NCI-H2081 treated with DMSO at 0.1 percent for 48 hours (cell line): ENCODE measurements at places on chromosomes 3 and 15.

- no peak for DNase-seq
These were observed 18.2 kb downstream of the EIF3J start for GRCh38 chr15:44554934-44555723.

- DNase-seq = no peak
These were observed 167.6 kb downstream of the ABHD5 start for GRCh38 chr3:43858294-43858701.

- DNase-seq = no peak
These were observed 35.6 kb upstream of the CCK start for GRCh38 chr3:42301446-42302175.

GRCh38 chr15:98580572-98580971 lies 67.8 kb upstream of the IGF1R start:
- DNase-seq = no peak

DNA sequence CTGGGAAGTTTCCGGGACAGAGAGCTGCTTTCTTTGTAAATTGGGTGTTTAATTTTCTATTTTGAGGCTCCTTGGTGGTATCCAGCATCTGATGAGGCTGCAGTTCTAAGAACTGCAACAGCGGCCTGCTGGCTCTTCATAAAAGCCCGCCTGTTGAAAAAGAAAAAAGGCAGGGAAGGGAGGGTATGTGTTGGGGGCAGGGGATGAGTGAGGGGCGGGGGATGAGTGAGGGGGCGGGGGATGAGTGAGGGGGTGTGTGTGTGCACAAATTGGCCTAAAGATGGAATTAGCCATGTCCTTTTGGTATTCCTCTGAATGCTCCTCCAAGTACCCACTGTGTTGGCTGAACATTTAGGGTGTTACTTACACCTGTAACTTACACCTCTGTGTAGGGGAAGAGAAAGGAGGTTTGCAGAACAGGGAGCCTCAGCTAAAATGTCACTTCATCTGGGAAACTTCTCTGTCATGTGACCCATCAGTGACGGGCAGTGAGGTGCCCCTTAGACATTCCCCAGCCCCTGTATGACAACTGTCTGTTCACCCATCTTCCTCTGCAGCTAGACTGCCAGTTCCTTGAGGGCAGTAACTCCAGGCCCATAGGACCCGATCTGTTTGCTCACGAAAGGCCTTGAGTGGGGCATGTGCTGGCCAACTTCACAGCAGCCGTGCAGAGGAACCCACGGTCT lies 57.6 kb downstream of the LRIG1 start:
- no peak for DNase-seq

GRCh38 chr3:59978979-59979378 lies 929.2 kb upstream of the CFAP20DC start:
- no peak for DNase-seq

GRCh38 chr3:114600571-114600970 lies 306.7 kb downstream of the TIGIT start:
- DNase-seq = no peak

- DNase-seq = no peak
These were observed 1.5 kb upstream of the SH3GL3 start for GRCh38 chr15:83445643-83446042.

DNA sequence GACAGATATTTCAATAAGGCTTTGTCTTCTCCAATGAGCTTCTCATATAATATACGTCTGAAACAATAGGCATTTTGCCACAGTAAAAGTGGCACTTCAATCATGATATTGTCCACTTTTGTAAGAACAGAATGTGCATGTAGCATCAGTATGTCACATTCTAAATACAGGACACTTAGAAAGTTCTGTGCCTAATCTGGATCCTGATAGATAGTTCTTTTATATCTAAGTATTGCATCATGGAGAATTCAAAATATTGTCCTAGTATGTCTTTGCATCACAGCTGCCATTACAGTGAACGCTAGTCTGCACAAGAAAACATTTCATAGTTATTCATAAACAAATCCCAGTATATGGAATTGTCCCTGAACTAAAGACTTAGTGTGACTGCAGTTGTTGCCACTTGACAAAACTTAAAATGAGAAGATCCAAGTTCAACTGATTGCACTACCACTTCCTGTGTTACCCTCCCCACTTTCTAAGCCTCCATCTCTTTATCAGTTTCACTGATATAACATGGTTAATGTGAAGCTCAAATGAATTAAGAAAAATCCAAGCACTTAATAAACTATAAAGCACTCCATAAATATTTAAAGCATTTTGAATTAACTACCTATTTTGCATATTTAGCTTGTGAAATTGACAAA lies 19.6 kb downstream of the LRRFIP2 start:
- DNase-seq = no peak

GRCh38 chr15:35376707-35377106 lies 169.3 kb downstream of the DPH6 start:
- DNase-seq = no peak

GRCh38 chr3:14862303-14862660 lies 43.5 kb downstream of the FGD5 start:
- no peak for DNase-seq

DNA sequence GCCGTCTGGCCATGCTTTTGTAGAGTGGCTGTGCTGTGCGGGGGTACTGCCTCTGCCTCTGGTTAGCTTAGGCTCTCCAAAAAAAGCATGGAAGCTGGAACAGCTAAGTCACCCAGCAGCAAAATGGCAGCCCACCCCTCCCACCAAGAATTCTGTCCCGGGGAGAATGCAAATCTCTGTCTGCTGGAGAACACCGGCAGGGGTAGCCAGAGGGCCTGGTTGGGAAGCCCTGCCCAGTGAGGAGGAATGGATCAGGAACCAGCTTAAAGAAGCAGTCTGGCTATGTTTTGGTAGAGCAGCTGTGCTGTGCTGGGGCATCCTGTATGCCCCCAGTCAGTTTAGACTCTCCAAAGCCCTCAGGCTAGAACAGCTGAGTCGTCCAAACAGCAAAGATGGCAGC lies 56.2 kb upstream of the PTPRG start:
- DNase-seq = no peak

- DNase-seq = no peak
These were observed 61.8 kb downstream of the ITGA11 start for GRCh38 chr15:68369931-68370767.

- DNase-seq = no peak
These were observed 13.1 kb upstream of the SLC27A2 start for GRCh38 chr15:50168783-50169411.

- DNase-seq = no peak
These were observed 77.0 kb upstream of the ALDH1A3 start for GRCh38 chr15:100802421-100803170.

GRCh38 chr3:55330355-55330754 lies 156.8 kb downstream of the WNT5A start:
- no peak for DNase-seq

GRCh38 chr15:89665449-89666181 lies 10.3 kb upstream of the KIF7 start:
- DNase-seq = no peak

GRCh38 chr3:9013782-9014563 lies 50.7 kb upstream of the RAD18 start:
- no peak for DNase-seq

GRCh38 chr3:131261104-131261503 lies 120.5 kb upstream of the NUDT16 start:
- no peak for DNase-seq

DNA sequence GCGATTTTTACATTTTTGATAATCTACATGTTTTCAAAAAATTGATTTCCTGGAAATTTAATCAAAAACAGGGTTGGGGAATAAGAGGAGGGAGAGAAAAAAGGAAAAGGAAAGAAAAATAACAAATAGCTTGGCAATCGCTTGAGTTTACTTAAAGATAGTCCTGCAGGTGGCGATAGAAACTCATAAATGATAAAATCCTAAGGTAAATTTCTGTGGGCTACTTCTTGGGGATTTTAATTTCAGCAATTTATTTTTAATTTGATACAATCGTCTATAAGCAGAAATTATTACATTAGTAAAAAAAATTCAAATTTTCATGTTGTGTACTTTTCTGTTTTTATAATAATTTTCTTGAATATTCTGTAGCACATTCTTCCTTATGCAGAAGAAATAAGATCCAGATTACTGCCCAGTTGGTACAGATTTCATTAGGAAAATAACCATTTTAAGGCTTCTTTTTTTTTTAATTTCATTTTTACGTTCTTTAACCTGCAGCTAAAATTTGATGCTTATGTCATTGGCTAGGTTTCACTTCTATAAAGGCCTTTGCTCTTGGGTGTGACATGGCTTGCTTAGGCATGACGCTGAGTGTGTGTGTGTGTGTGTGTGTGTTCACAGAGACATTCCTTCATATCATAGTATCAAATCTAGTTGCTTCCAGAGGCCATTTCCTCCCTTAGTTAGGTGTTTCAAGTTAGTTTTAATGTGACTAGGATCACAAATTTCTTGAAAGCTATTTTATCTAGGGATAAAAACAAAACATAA lies 181.8 kb downstream of the MCTP2 start:
- DNase-seq = peak; percentile 55

DNA sequence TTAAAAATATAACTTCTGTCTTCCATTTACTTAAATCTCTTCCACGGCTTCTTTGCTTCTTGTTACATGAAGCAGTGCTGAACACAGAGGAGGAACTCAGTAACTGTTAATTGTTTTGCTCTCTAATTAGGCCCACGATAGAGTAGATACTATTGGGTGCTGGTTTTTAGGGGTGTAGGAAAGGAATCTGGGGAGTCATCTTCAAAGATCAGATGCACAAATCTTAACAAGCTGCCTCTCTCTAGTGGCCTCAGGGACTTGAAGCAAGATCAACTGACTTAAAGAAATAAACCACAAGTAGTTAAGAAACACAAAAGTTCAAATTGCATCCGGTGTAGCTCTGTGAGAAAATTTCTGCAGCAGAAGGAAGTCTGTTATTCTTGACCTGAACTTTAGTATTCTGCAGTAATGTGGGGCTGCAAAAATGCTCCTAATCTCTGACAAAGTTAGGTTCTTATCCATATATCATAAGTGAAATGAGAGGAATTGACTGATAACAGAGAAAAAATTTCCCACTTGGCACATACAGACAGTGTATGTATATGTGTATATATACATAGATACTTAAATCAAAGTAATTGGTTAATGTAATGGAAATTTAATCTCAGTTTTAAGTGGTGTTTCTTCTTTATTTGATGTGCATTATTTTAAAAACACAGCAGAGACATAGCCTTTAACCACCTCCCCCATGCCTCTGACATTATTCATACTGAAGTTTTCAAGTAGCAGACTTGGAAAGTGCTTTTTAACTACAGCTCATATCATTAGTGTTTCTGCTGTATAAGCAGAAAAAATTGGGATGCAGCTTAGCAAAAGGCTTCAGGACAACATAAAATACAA lies 51.8 kb downstream of the CHST2 start:
- no peak for DNase-seq

GRCh38 chr15:85007741-85008397 lies 26.2 kb downstream of the PDE8A start:
- no peak for DNase-seq

DNA sequence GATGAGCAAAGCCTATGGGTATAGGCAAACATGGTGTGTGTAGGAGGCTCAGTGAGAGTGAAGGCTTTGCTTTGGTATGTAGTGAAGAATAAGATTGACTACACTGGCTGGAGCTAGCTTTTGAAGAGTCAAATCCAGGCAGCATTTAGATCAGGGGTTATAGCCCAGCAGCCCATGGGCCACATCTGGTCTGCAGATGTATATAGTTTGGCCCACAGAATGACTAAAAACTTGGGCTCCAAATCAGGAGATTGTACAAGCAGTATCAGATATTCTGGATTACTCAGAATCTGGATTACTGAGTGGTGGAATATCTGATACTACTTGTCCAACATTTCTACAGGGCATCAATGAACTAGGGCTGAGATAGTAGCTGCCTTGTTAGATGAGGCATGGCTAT lies 92.9 kb upstream of the FGF7 start:
- no peak for DNase-seq

DNA sequence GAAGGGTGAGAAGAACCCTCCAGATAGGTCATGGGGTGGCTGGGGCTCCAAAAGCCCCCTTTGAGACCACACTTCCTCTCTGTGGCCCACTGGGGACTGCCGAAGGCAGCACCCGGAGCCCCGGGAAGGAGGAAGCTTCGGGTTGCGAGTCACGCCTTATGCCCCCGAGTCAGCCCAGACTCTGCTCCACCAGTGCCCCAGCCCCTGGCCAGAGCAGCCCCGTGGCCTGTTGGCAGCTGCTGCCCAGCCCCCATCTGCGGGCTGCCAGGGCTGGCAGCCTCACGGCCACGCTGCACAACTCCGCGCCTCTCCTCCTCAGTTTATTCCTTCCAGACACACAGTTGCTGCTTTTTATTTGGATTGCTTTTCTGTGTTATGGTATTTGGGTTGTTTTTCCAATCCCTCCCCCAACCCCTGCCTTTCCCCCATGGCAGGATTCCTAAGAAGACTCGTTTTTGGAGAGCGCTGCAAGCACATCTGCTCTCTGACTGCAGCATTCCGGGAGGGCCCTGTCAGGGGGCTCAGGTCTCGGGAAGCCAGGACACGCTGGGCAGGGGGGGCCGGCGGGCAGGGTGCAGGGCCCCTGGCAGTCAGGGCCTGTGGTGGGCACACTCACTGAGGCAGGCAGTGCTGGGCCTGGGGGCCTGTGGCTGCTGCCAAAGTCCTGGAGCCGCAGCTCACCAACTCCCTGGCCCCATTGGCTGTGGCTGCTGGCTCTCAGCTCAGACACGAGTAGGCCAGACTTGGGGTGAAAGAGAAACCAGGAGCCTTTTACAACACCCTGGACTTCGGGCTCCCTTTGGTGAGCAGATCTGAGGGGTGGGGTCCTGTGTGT lies 20.2 kb downstream of the MAGEF1 start:
- no peak for DNase-seq

GRCh38 chr15:90982135-90982534 lies 12.2 kb downstream of the PRC1 start:
- no peak for DNase-seq

- DNase-seq = no peak
These were observed 261.2 kb upstream of the TRIM42 start for GRCh38 chr3:140416666-140417065.

GRCh38 chr3:132554437-132554836 lies 42.6 kb upstream of the ACKR4 start:
- peak; percentile 33 for DNase-seq

GRCh38 chr3:130820976-130821375 lies 72.9 kb upstream of the ATP2C1 start:
- DNase-seq = no peak

GRCh38 chr15:60795471-60795870 lies 316.5 kb upstream of the ICE2 start:
- no peak for DNase-seq

DNA sequence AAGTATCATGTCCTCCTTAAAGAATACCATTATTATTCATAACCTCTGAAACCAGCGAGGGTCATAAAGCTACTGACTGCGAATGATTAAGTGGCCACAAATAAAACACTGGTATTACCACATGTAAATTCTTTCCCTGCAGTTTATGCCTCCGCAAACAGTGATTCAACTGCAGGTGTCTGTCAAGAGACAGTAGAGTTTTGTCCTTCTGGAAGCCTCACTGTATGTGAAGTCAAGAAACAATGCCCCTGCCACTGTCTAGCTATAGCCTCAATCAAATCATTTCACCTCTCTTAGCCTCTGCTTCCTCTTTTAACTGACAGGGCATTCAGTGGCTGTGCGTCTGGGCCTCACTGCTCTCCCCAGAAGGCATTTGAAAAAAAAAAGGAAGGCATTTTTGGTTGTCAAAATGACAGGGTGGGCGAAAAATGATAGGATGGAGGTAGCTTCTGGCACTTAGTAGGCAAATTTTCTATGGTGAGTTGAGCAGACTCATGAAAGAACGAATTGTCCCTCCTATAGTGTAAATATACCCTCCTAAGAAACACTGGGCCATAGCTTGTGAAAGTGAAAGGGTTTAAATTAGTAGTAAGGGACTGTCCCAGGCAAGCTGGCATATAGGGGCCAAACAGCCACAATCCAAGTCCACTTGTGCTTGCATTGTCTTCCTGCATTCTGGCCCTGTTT lies 66.7 kb downstream of the FILIP1L start:
- DNase-seq = no peak

- no peak for DNase-seq
These were observed 80.3 kb downstream of the SMAD3 start for GRCh38 chr15:67145710-67146109.
